Type B pancreatic cell (in vitro differentiated cells): ENCODE measurements at places on chromosomes 16 and 17. TPM values are rescaled to one million over a fixed set of nuclear protein-coding genes. Genes with fewer than 3 reads are reported as not detected.

- H3K36me3 ChIP-seq: no peaks in the 10 kb centered on the region
- H3K27me3 ChIP-seq: peaks cover 19% of the 10 kb centered on the region
- no peaks in the 10 kb centered on the region for H3K4me1 ChIP-seq
- no peak overlapping the region for H3K27ac ChIP-seq
- H3K4me3 ChIP-seq: no peak overlapping the region
Measured at GRCh38 chr17:28427371-28427770, 21.4 kb upstream of the SLC46A1 start.

DNA sequence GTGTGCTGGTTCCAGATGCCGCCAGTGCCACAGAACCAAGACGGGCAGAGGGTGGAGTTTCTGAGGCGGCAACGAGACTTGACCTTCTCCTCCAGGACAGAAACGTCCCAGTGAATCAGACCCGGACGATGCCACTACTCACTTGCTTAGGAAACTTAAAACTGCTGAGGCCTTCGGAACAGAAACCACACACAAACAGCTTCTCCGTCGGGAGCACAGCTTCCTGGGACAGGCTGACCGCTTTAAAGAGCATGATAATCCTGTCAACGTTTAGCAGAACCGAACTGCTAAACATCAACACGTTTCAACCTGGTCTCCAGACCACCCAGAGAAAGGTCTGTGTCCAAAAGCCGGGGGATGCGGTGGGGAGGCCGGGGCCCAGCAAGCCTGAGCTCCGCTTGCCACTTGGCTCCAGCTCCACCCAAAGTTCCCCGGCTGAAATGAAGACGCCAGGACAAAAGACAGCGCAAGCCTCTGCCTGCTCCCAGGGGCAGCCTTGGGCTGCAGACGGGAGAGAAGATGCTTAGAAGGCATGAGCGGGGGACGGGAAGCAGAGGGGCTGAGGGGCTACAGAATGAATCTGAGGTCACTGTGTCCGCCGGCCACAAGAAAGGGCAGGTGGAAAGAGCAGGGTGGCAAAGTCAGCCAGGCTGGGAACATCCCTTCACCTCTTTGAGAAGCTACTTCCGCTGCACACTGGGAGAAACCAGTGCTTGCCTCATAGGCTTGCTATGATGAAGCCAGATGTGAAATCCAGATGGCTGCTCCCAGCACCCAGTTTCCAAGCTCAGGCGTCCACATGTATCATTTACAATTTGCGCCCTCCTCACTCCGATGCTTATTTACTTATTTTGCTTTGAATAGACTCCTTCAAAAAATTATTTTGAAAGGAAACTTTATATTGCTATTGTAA lies 69.0 kb downstream of the MRM3 start:
- no peak overlapping the region for H3K4me3 ChIP-seq
- peak overlapping the region; percentile 18 for H3K27ac ChIP-seq
- peaks cover 51% of the 10 kb centered on the region for H3K4me1 ChIP-seq
- H3K36me3 ChIP-seq: peaks cover 4% of the 10 kb centered on the region
- no peak for DNase-seq

- no peaks in the 10 kb centered on the region for H3K36me3 ChIP-seq
- H3K4me1 ChIP-seq: peaks cover 10% of the 10 kb centered on the region
Measured at GRCh38 chr17:83123896-83124801, 44.7 kb downstream of the METRNL start.

GRCh38 chr17:37824534-37825485 lies 80.0 kb upstream of the HNF1B start:
- DNase-seq: no peak
- H3K4me1 ChIP-seq: peaks cover 16% of the 10 kb centered on the region
- no peaks in the 10 kb centered on the region for H3K36me3 ChIP-seq
- H3K27ac ChIP-seq: peak overlapping the region; percentile 42

DNA sequence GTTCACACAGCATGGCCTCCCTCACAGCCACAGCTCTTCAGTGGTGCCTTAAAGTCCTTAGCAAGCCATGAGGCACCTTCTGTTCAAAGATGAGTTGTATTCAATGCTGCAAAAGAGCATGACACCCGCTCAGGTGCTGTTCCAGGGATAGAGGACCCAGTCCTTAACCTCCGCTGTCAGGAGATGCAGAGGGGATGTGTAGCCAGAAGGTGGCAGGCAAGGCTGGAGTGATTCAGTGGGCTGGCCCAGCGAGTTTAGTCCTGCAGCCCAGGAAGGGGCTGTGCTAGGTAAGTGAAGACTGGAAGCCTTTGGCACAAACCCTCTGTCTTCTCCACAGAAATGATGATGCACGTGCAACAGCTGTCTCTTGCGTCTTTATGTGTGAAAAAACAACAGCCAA lies 25.0 kb upstream of the ADAM11 start:
- H3K36me3 ChIP-seq: peaks cover 4% of the 10 kb centered on the region
- no peak overlapping the region for H3K4me3 ChIP-seq
- no peaks in the 10 kb centered on the region for H3K4me1 ChIP-seq
- H3K27me3 ChIP-seq: no peaks in the 10 kb centered on the region
- no peak overlapping the region for H3K27ac ChIP-seq

DNA sequence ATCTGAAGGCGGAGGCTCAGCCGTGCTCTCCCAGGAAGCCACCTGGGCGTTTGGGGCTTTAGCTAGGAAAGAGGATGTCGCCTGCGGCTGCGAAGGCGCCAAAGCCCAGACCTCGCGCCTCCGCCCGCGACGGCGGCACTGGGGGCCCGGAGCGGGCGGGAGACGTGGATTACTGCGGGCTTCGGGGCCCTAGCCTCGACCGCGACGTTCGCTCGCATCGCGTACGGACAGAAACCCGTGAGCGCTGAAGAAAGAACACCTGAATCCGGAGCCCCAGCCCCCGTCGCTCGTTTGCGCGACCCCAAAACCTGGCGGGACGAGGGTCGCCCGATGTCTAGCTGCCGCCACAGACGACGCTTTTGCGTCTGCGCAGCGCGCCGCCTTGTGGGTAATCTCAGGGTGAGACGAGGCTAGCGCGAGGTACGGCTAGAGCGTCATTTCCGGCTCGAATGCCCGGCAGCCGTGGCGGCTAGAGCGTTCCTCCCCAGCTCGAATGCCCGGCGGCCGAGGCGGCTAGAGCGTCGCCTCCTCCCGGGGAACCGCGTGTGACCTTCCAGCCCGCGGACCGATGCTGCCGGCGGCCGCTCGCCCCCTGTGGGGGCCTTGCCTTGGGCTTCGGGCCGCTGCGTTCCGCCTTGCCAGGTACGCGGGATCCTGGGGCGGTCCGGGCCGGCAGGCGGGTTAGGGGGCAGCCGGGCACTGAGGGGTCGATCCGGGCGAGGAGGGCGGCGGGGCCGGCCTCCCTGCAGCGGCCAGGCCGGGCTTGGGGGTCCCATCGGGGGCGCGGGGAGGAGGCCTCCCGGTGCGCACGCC lies at the start of gene MRPL12:
Gene MRPL12, plus strand, starts transcription at position 434 of the 813 bp plus-strand sequence. Its CDS starts 135 bp downstream, at position 569.
- peak within 1 kb of the TSS; percentile 94 for H3K27ac ChIP-seq
- peaks cover 16% of the 10 kb centered on the region for H3K36me3 ChIP-seq
- H3K4me3 ChIP-seq: peak within 1 kb of the TSS; percentile 94

GRCh38 chr16:20905576-20905975 lies 5.0 kb downstream of the LYRM1 start:
- H3K36me3 ChIP-seq: peaks cover 10% of the 10 kb centered on the region
- H3K4me1 ChIP-seq: peaks cover 44% of the 10 kb centered on the region
- no peaks in the 10 kb centered on the region for H3K27me3 ChIP-seq

- H3K27ac ChIP-seq: no peak overlapping the region
- H3K36me3 ChIP-seq: peaks cover 7% of the 10 kb centered on the region
- H3K4me1 ChIP-seq: peaks cover 42% of the 10 kb centered on the region
- no peaks in the 10 kb centered on the region for H3K27me3 ChIP-seq
- H3K4me3 ChIP-seq: no peak overlapping the region
Measured at GRCh38 chr17:80028030-80028429, 7.6 kb downstream of the TBC1D16 start.

DNA sequence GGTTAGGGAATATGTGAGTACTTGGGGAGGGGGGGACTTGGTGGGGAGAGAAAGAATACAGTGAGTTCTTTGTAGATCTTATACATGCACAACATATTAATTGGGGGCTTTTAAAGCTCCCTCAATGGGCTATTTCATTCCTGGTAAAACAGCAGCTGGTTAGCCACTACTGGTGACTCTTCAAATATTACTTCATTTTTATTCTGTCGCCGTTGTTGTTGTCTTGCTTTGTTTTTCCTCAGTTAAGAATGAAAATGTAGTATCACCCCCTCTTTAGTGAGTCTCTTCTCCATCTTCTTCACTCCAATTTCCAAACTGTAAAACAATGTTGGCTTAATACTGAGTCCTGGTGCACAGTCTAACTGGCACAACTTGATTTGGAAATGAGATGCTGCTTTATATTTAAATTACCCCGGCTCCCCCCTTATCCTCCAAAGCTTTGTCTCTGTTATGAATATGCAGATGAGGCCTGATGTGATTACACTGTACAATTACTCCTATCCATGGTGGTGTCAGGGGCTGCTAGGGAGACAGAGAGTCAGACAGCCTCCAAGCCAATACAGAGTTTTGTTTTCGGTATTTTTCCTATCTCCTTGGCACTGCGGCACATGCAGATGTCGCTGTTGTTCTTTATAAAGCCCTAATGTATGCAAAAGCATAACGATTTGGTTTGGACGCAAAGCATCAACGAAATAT lies 256.9 kb upstream of the PMFBP1 start:
- H3K36me3 ChIP-seq: peaks cover 9% of the 10 kb centered on the region
- no peak overlapping the region for H3K27ac ChIP-seq
- no peaks in the 10 kb centered on the region for H3K27me3 ChIP-seq
- no peak overlapping the region for H3K4me3 ChIP-seq
- H3K4me1 ChIP-seq: no peaks in the 10 kb centered on the region

GRCh38 chr16:27558434-27558833 lies 8.5 kb downstream of the KATNIP start:
- H3K27me3 ChIP-seq: no peaks in the 10 kb centered on the region
- no peak overlapping the region for H3K27ac ChIP-seq
- H3K4me1 ChIP-seq: peaks cover 4% of the 10 kb centered on the region
- no peak overlapping the region for H3K4me3 ChIP-seq

- H3K27ac ChIP-seq: no peak overlapping the region
- H3K4me1 ChIP-seq: peaks cover 4% of the 10 kb centered on the region
- no peak overlapping the region for H3K4me3 ChIP-seq
Measured at GRCh38 chr16:48834576-48834975, 224.6 kb upstream of the N4BP1 start.

GRCh38 chr16:50692999-50693781 lies at the start of gene NOD2:
TSS of gene NOD2 (plus strand) at chr16:50693606. CDS start at chr16:50699496, 5,890 bp downstream.
- no peaks in the 10 kb centered on the region for H3K36me3 ChIP-seq
- H3K27me3 ChIP-seq: peaks cover 41% of the 10 kb centered on the region
- peaks cover 19% of the 10 kb centered on the region for H3K4me1 ChIP-seq
- H3K4me3 ChIP-seq: peak within 1 kb of the TSS; percentile 71
- H3K27ac ChIP-seq: no peak within 1 kb of the TSS

GRCh38 chr17:28796062-28796461 lies 46.5 kb downstream of the FAM222B start:
- no peaks in the 10 kb centered on the region for H3K27me3 ChIP-seq
- H3K36me3 ChIP-seq: peaks cover 7% of the 10 kb centered on the region
- no peak overlapping the region for H3K27ac ChIP-seq
- peaks cover 6% of the 10 kb centered on the region for H3K4me1 ChIP-seq
- DNase-seq: no peak

- peaks cover 4% of the 10 kb centered on the region for H3K4me1 ChIP-seq
- H3K36me3 ChIP-seq: no peaks in the 10 kb centered on the region
- no peak overlapping the region for H3K27ac ChIP-seq
- no peak for DNase-seq
- no peak overlapping the region for H3K4me3 ChIP-seq
Measured at GRCh38 chr17:79595471-79595870, 15.4 kb downstream of the RBFOX3 start.

The KRTAP9-1 gene
- total RNA-seq: not detected in 2 replicates

The CCL17 gene
- not detected in 2 replicates for total RNA-seq

The SMPD3 gene
- 4.5 and 9.8 TPM in 2 replicates for total RNA-seq

The KRTAP4-6 gene
- total RNA-seq: not detected in 2 replicates

The ITGAX gene
- total RNA-seq: not detected in 2 replicates

The TPSD1 gene
- not detected in 2 replicates for total RNA-seq

The GPRC5C gene
- 52.0 and 64.3 TPM in 2 replicates for total RNA-seq

The SLC4A1 gene
- not detected in 2 replicates for total RNA-seq

The CCL14 gene
- total RNA-seq: not detected in 2 replicates
